Daoy (cell line): ENCODE measurements at places on chromosomes 1 and 21. TPM values are rescaled to one million over a fixed set of nuclear protein-coding genes. Genes with fewer than 3 reads are reported as not detected.

GRCh38 chr1:95145493-95145892, 28.3 kb downstream of the TLCD4 start:
- no peak for DNase-seq

TXNDC12 gene
- total RNA-seq, result 103 and 128 TPM in 2 replicates

DNA sequence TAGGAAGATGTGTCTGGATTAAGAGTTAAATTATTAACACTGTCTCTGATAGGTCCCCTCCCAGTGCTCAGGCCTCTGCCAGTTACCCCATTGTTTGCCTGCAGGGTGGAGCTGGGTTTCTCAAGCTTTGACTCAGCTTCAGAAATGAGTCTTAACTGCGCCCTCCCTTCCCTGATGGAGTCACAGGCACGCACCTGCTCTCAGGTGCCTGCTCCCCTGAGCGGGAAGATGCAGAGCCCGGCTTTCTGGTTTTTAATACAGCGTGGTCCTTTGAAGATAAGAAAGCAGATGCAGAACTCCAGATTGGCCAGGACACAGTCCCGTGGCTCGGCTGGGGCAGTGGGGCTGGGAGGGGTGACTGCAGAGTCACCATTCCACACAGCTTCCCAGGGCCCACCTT, 3.2 kb upstream of the SPRR4 start:
- DNase-seq, result no peak

- peak; percentile 9 for DNase-seq
Measured at GRCh38 chr1:35885961-35886558, 3.1 kb downstream of the AGO1 start.

DNA sequence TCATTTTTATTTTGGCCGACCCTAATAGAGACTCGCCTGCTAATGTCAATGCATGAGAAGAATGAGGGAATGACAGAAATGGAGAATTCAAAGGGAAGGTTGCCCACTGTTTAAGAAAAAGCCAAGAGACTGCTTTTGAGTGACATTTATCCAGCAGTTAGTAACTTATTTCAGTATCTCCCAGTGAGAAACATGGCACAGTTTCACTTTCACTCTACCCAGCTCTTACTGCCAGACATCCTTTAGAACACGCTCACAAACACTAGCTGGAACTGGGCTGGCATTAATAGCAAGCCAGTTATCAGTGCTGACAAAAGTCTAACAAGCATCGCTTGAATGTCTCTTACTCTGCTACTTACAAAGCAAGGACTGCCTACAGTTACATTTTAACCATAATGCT, 8.5 kb downstream of the GGPS1 start:
- DNase-seq, result no peak
